ENCODE measurements at places on chromosomes 16 and 17. TPM values are rescaled to one million over a fixed set of nuclear protein-coding genes. Genes with fewer than 3 reads are reported as not detected.

CA7 gene
- total RNA-seq, result 0.70 TPM

CCL17 gene
- total RNA-seq, result not detected

CES1 gene
- total RNA-seq, result 2.1 TPM

OTOP2 gene
- total RNA-seq, result not detected

EVI2B gene
- not detected for total RNA-seq

TSR3 gene
- total RNA-seq, result 53.1 TPM

KCTD19 gene
- total RNA-seq, result 0.56 TPM

TP53TG3F gene
- total RNA-seq, result not detected

PYY gene
- 3.5 TPM for total RNA-seq

KRTAP1-1 gene
- not detected for total RNA-seq

Data from type B pancreatic cell (in vitro differentiated cells).